ENCODE measurements at places on chromosomes 3 and 15. TPM values are rescaled to one million over a fixed set of nuclear protein-coding genes. Genes with fewer than 3 reads are reported as not detected.

Gene LSAMP
- total RNA-seq: not detected

Gene GPR176
- 0.41 TPM for total RNA-seq

Gene GOLGA6D
- total RNA-seq: not detected

Gene MUC20
- total RNA-seq: 7.8 TPM

Gene CLDN11
- total RNA-seq: not detected

Gene CPEB1
- total RNA-seq: 1.1 TPM

DNA sequence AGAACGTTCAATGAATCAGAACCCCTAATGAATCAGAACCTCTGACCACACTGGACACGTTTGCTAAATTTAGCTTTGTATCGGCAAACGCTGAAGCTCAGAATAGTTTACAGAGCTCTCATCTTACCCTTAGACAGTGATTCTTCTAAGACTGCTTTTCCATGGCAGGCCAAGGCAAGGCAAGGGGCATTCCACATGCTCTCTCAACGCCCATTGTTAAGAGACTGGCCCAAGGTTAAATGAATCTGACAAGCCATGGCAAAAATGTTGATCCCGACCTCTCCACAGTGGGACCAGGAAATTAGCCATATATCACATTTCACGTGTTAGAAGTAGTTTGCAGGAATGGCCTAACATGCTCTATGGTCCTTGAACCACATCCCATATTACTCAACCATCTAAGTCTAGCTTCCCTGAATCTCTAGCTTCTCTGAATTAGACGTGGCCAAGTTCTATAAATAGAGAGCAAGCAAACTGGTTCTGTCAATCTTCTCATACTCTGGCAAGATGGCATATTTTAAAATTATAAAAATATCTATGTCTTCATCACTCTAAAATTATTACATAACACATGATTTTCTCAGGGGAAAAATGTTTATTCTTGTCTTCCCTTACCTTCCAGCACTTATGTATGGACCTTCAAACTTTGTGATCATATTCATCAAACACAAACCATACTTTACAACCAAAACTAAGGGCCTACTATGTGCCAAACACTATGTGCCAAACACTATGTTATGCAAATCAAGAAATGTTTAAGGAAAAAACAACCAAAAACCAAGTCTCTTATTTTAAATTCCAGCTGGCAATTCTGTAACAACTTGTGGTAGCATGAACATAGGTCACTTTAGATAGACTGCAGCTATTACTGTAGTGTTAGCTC is 54.3 kb downstream of the AAGAB start:
- DNase-seq: no peak

GRCh38 chr3:6571448-6571847 is 289.5 kb upstream of the GRM7 start:
- no peak for DNase-seq

DNA sequence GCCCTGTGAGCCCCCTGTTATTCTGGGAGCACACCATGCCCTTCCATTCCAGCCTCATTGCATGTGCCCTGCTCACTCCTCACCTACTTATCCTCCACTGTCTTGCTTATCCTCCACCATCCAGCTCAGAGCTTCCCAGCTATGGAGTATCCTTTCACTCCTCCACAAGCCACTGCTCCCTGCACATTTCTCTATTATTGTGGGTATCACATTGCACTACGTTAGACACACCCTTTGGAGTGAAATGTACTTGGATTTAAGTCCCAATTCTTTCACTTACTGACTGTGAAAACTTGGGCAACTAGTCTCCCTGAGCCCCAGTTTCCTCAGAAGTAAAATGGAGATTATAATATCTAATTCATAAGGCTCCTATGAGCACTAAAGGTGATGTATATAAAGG is 4.3 kb downstream of the MASP1 start:
- DNase-seq: no peak

DNA sequence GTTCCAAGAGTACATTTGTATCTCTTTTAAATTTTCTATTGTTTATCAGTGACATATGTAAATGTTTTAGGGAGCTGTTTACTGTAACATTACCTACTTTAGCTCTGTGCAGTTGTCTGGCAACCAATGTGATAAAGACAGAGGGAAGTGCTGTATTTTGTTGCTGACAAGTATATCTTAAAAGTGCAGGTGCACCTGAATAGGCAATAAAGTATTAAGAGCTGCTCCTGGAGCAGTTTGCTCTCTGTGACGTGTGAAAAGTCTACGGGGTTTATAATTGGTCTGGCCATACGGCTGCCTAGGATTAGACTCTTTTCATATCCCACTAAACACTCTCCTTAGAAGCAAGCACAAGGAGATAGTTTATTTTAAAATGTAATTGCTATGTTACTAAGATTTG is 178.3 kb downstream of the IGF1R start:
- no peak for DNase-seq

GRCh38 chr15:96296264-96296663 is 34.2 kb upstream of the NR2F2 start:
- no peak for DNase-seq

Measured in activated T-cell treated with anti-CD3 and anti-CD28 coated beads, Interleukin-2, amount 50 U/mL, for 72 hours (primary cell).